Activated CD8-positive, alpha-beta T cell treated with anti-CD3 and anti-CD28 coated beads for 36 hours (primary cell): ENCODE measurements at places on chromosomes 6 and 20. TPM values are rescaled to one million over a fixed set of nuclear protein-coding genes. Genes with fewer than 3 reads are reported as not detected.

DNA sequence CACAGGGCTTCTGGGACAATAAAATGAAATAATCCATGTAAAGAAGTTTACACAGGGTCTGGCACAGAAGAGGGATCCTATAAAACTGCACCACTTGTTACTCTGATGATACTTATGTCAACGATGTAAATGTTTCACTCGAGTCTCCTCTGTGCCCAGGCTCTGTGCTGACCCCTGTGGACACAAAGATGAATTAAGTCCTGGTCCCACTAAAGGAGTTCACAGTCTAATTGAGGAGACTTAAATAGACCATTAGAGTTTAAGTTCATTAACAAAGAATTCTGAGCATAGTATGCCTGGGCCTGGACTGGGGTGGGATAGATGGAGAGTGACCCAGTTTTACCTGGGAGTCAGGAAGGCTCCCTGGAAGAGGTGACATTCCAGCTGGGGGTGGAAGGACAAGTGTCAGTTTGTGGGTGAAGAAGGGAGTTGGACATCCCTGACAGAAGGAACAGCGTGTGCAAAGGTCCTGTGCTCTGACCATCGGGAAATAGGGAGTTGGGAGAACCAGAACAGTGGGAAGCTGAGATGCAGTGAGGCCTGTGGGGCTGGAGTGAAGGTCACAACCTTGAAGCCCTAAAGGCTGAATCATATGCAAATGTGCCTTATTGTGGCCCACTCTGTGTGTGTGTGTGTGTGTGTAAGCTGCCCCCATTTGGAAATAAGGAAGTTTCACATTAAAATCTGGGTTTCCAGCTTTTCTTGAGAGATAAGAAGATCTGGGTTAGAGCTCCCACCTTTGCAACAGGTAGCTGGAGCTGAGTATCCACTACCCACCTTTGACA is 1.1 kb downstream of the OCSTAMP start:
- no peaks in the 10 kb centered on the region for H3K27me3 ChIP-seq
- no peaks in the 10 kb centered on the region for H3K36me3 ChIP-seq
- no peak overlapping the region for H3K27ac ChIP-seq
- peaks cover 44% of the 10 kb centered on the region for H3K4me1 ChIP-seq
- no peak for DNase-seq

GRCh38 chr6:97923249-97923648 is 640.2 kb upstream of the MMS22L start:
- no peak overlapping the region for H3K4me3 ChIP-seq
- DNase-seq, result no peak
- H3K27ac ChIP-seq, result no peak overlapping the region
- no peaks in the 10 kb centered on the region for H3K36me3 ChIP-seq
- H3K4me1 ChIP-seq, result no peaks in the 10 kb centered on the region

GRCh38 chr6:7088076-7088742 is 19.6 kb upstream of the RREB1 start:
- peak overlapping the region; percentile 83 for H3K27ac ChIP-seq
- peaks cover 32% of the 10 kb centered on the region for H3K4me1 ChIP-seq
- peak; percentile 45 for DNase-seq
- H3K36me3 ChIP-seq, result no peaks in the 10 kb centered on the region
- no peaks in the 10 kb centered on the region for H3K27me3 ChIP-seq

DNA sequence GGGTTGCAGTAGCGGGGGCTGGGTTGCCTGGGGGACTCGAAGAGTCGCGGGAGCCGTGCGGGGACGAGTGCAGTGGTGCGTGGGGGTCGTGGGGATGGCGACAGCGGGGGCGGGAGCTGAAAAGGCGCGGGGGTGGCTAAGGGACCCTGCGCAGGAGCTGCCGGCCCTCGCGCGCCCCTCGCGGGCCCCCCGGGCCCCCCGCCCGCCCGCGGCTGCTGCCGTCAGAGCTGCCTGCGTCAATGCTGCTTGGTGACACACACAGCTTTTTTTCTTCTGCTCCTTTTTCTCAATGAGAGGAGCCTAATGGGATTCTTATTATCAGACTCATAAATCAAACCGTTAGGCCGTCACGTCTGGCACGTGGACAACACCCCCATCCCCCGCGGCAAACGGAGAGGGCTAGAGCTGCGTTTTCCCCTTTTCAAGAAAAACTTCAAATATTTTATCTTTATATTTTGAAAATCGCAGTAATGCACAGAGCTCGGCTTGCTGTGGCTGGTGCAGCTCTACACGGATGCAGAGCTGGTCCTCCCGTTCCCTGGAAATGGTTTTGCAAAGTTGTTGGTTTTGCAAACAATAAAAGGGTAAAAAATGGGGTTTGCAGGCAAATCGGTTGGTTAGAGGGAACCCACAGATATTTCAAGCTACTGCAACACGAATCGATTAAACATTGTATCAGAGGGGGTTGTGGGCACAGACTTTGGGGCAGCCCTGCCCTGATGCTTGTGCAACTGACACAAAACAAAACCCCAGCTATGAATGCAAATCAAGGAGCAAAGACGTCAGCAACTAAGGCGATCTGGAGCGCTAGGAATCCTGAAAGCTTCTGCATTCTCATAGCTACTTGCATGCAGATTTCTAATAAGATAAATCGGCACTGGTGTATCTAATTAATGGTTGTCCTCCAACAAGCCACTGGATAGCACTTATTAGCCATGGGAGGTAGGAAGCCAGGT is 161.4 kb downstream of the TBXT start:
- H3K36me3 ChIP-seq, result no peaks in the 10 kb centered on the region
- H3K4me1 ChIP-seq, result peaks cover 7% of the 10 kb centered on the region
- H3K4me3 ChIP-seq, result no peak overlapping the region

Gene ENPP5
- 0.68 TPM for total RNA-seq

Gene TBXT
- not detected for total RNA-seq

DNA sequence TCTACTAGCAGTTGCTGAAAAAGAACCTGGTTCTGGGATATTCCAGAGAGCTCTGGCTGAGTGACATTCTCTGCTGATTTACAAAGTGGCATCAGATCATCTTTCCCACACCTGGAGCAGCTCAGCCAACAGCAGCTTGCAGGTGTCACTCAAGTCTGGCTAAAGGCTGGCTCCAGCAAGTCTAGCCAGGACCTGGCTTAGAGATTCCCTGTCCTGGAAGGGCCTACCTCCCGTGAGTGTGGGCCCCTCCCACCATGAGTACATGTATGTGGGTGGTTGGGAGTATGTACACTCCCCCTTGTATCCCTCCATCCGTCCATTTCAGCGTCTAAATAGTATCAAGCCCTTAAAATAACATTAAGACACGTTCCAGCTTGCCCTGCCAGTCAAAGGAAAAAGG is 539.3 kb upstream of the ID4 start:
- no peaks in the 10 kb centered on the region for H3K36me3 ChIP-seq
- no peak overlapping the region for H3K27ac ChIP-seq
- no peak for DNase-seq
- H3K27me3 ChIP-seq, result no peaks in the 10 kb centered on the region
- H3K4me1 ChIP-seq, result no peaks in the 10 kb centered on the region

Gene RNF144B
- total RNA-seq, result 1.8 TPM

DNA sequence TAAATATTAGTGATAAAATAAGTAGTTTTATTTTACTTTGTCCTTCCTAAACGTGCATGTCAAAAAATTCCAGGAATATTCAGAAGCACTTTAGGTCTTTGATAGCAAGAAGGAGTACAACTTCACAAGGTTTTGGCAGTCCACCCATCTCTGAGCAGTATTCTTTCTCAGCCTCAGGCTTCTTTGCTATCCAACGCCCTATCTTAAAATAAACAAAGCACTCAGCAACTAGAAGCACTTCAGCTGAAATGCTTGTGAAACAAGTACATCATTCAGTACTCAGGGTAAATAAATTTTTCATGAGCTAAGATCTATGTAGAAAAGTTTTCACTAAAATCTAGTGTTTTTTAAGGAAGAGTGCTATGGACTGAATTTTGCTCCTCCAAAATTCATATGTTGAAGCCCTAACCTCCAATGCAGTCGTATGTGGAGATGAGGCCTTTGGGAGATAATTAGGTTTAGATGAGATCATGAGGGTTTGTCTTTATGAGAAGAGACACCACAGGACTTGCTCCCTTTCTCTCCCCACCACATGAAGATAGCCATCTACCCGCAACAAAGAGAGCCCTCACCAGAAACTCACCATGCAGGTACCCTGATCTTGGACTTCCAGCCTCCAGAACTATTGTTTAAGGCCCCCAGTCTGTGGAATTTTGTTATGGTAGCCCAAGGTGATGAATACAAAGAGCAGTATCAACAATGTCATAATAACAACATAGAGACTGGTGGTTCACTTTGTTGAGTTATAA is 539.1 kb downstream of the TFAP2A start:
- no peaks in the 10 kb centered on the region for H3K36me3 ChIP-seq
- H3K4me3 ChIP-seq, result no peak overlapping the region
- DNase-seq, result no peak
- no peaks in the 10 kb centered on the region for H3K4me1 ChIP-seq

GRCh38 chr6:169847901-169848311 is 96.5 kb downstream of the ERMARD start:
- H3K4me1 ChIP-seq, result no peaks in the 10 kb centered on the region
- DNase-seq, result no peak
- no peaks in the 10 kb centered on the region for H3K36me3 ChIP-seq
- H3K4me3 ChIP-seq, result no peak overlapping the region
- H3K27me3 ChIP-seq, result peaks cover 3% of the 10 kb centered on the region
- no peak overlapping the region for H3K27ac ChIP-seq

Gene CST5
- total RNA-seq, result not detected

Gene CST1
- not detected for total RNA-seq

Gene OR2J3
- not detected for total RNA-seq

Gene ZKSCAN3
- 3.0 TPM for total RNA-seq

Gene SRSF3
- total RNA-seq, result 404 TPM
